ENCODE measurements at places on chromosomes 13 and 19.

- DNase-seq: peak; percentile 70
These were observed 182.0 kb upstream of the SERP2 start for GRCh38 chr13:44191504-44192171.

GRCh38 chr13:41107584-41108014 is 25.0 kb downstream of the KBTBD6 start:
- no peak for DNase-seq

DNA sequence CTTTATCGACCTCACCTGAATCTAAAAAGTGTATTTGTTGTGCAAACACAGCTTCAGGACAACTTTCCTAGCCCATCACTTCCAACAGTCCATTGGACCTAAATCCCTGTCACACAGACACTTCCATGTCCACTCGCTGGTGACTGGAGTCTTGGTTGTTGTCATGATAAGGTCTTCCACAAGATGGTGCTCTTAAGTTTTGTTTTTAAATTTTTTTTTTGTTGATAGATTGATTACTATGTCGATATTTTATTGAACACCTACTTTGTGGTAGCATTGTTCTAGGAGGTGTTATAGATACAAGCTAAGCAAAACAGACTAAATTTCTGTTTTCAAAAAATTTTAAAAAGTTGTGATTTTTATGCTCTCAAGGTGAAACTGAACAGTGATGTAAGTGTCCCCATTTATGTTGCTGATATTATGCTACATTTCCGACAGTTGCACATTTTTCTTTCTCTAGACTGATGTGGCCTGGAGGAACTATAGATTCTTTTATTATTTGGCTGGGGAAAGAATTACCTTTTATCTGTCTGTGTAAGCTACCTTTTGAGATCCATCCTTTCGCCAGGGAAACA is 8.1 kb upstream of the ERICH6B start:
- peak; percentile 43 for DNase-seq

DNA sequence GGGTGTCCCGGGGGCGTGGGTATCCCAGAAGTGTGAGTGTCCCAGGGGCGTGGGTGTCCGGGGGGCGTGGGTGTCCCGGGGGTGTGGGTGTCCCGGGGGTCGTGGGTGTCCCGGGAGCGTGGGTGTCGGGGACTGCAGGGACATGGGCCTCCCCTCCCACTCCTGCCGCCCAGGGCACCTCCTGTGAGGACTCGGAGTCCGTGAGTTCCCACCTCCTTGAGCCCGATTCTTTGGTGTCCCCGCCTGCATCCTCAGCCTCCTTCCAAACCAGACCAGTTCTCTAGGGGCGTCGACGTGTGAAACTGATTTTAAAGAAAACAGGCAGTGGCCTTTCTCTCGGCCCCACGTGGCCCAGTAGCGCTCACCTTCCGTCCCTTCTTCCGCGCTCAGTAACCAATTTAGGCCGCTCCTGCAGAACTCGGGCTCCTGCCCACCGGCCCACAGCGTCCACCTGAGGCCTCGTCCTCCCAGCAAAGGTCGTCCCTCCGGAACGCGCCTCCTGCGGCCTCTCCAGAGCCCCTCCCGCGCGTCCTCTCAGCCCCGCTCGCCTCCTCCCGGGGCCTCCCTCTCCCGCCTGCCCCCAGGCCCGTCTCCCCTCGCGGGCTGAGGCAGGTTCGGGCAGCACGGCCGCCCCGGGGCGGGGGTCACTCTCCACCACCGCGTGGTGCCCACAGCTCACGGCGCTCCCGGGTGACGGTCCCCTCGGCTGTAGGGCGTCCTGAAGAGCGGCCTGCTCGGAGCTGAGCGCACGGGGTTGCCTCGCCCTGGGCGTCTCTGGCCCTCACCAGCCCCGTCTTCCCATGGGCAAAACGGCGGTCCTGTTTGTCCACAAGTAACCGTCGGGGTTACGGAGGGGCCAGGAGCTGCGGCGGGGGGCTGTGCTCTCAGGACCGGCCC is 3.8 kb downstream of the F7 start:
- no peak for DNase-seq

- no peak for DNase-seq
These were observed 1.6 kb upstream of the SLC8A2 start for GRCh38 chr19:47473336-47473735.

DNA sequence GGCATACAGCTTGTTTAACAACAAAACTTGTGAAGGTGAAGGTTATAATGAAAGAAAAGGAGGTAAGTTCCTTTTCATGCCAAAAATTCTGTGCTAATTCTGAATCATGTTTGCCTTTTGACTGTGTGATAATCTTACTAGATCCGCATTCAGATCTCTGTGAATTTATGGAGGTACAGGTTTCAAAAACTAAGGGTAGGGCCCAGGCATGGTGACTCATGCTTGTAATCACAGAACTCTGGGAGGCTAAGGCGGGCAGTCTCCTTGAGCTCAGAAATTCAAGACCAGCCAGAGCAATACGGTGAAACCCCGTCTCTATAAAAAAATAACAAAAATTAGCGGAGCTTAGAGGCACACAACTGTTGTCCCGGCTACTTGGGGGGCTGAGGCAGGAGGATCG is 45.9 kb downstream of the PCDH9 start:
- DNase-seq: no peak

All from inflammatory macrophage (primary cell).